RPMI7951 (cell line): ENCODE measurements at places on chromosomes 4 and X. TPM values are rescaled to one million over a fixed set of nuclear protein-coding genes. Genes with fewer than 3 reads are reported as not detected.

The LRCH2 gene
- not detected in 2 replicates for total RNA-seq

- no peak for DNase-seq
These were observed 200.4 kb downstream of the DACH2 start for GRCh38 chrX:86348669-86349068.

DNA sequence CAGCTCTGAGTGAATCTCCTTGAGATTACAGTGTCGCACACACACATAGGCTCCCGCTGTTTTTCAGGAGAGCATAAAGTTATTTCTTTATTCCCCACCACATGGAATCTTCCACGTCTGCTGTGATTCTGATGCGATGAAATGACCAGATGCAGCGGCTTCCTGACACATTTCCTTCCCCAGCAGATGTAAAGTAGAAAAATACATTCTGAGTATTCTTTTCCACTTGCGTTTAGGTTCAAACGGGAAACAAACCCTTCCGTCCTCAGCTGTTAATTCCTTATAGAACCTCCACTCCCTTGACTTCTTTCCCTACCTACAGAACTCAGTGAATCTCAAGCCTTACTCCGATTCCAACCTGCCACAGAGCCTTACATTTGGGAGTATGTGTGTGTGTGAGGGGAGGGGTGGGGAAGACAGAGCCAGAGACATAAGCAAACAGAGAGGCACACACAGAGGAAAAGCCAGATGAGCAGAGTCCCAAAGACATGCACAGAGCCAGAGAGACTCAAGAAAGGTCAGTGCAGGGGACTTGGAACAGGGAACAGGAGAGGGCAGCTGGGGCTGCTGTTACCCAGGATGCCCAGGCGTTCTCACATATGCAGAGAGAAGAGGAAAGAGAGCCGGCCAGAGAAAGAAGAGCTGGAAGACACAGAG is 47.3 kb downstream of the SETD7 start:
- DNase-seq = no peak

The TMEM128 gene
- total RNA-seq = 20.2 and 30.1 TPM in 2 replicates

DNA sequence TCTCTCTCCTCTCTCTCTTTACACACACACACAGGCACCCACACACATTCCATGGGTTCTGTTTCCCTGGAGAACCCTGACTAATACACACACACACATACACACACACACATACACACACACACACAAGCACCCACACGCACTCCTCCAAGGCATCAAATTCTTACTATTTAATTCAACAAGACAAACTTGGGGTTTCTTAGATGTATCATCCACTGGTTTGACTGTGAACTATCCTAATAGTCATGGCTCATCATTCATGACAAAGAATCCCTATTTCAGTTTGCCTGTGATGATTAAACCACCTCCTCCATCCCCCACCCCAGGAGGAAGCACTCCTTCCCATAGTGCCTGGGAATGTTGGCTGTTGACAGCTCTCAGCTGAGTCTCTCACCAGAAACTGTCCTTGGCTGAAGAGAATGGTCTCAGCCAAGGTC is 98.2 kb downstream of the USP46 start:
- peak; percentile 17 for DNase-seq

The KLHL34 gene
- not detected in 2 replicates for total RNA-seq

The BRS3 gene
- not detected in 2 replicates for total RNA-seq

GRCh38 chr4:66574145-66574978 is 904.1 kb upstream of the EPHA5 start:
- peak; percentile 96 for DNase-seq

The SCML2 gene
- total RNA-seq = 4.1 and 6.3 TPM in 2 replicates

DNA sequence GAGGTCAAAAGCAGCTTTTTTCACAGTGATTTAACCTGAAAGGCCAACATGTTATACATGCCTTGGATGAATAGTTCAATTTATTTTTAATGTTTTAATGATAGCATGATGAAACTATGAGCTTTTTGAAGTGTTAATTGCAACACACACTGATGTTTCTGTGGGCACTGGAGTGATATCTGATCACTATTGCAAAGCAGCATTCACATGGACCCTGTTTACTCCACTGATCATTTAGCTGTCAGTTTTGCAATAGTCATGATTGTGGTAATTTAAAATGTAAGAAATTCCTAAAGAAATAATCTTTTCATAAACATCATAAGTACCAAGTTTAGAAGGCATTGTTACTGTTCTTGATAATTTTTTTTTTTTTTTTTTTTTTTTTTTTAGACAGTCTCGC is 74.1 kb downstream of the ARSJ start:
- no peak for DNase-seq
